ENCODE measurements at places on chromosomes 3 and 15. TPM values are rescaled to one million over a fixed set of nuclear protein-coding genes. Genes with fewer than 3 reads are reported as not detected.

Gene TMEM43
- total RNA-seq, result 87.1 TPM

Gene NEK11
- 14.4 TPM for total RNA-seq

Gene HES1
- 0.17 TPM for total RNA-seq

Gene NANOGP8
- total RNA-seq, result not detected

Gene GRM2
- under 0.01 TPM for total RNA-seq
